MG63 (cell line): ENCODE measurements at places on chromosomes 3 and 15. TPM values are rescaled to one million over a fixed set of nuclear protein-coding genes. Genes with fewer than 3 reads are reported as not detected.

The TMCC1 gene
- 20.8 and 30.2 TPM in 2 replicates for total RNA-seq

The RASGRP1 gene
- total RNA-seq, result not detected in 2 replicates

The SCN11A gene
- not detected in 2 replicates for total RNA-seq

The GOLGA8A gene
- total RNA-seq, result 5.7 and 10.9 TPM in 2 replicates

The FNDC3B gene
- 44.8 and 53.7 TPM in 2 replicates for total RNA-seq

The FETUB gene
- not detected in 2 replicates for total RNA-seq

The RAB7A gene
- total RNA-seq, result 156 and 165 TPM in 2 replicates

The LRRC31 gene
- not detected in 2 replicates for total RNA-seq

The C3orf85 gene
- not detected in 2 replicates for total RNA-seq

GRCh38 chr3:156472684-156473083 lies 82.2 kb downstream of the SSR3 start:
- DNase-seq, result no peak

GRCh38 chr15:48337607-48338006 lies 6.4 kb downstream of the DUT start:
- no peak for DNase-seq

DNA sequence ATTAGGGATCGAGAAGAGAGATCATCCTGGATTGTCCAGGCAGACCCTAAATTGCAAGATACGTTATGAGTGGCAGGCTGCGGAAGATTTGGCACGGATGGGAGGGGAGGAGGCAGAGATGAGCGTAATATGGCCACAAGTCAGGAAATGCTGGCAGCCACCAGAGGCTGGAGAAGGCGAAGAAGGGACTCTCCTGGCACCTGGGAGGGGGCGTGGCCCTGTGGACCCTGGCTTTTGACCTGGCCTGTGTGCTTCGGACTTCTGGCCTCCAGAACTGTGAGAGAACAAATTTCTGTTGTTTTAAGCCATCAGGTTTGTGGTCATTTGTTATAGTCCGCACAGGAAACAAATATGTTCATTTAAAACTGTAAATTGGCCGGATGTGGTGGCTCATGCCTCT lies 31.9 kb upstream of the IGF1R start:
- no peak for DNase-seq

DNA sequence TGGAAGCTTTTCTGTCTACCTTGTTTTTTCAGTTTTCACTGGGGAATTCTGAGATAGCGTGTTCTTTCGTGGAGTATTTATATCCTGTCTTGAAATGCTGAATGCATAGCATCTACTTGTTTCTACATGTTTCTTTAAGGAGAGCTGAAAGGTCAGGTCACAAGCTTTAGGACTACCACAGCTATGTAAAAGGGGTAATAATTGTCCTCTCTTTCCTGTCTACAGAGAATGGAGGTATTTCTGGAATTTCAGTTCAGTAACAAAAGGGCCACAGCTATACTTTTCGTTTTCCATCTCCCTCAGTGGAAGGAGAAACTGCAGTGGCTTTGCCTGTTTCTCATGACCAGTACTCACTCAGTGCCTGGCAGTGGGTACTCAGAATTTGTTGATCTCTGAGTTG lies 4.7 kb downstream of the INAFM2 start:
- DNase-seq, result no peak

- no peak for DNase-seq
Measured at GRCh38 chr3:129360705-129361460, 67.6 kb downstream of the EFCAB12 start.

- DNase-seq, result no peak
Measured at GRCh38 chr15:31104003-31104402, 2.5 kb upstream of the TRPM1 start.

- no peak for DNase-seq
Measured at GRCh38 chr15:37037850-37038715, 62.3 kb downstream of the MEIS2 start.

- DNase-seq, result no peak
Measured at GRCh38 chr3:23550402-23550801, 255.4 kb upstream of the UBE2E1 start.

GRCh38 chr3:171850320-171850959 lies 7.3 kb downstream of the TMEM212 start:
- DNase-seq, result no peak

DNA sequence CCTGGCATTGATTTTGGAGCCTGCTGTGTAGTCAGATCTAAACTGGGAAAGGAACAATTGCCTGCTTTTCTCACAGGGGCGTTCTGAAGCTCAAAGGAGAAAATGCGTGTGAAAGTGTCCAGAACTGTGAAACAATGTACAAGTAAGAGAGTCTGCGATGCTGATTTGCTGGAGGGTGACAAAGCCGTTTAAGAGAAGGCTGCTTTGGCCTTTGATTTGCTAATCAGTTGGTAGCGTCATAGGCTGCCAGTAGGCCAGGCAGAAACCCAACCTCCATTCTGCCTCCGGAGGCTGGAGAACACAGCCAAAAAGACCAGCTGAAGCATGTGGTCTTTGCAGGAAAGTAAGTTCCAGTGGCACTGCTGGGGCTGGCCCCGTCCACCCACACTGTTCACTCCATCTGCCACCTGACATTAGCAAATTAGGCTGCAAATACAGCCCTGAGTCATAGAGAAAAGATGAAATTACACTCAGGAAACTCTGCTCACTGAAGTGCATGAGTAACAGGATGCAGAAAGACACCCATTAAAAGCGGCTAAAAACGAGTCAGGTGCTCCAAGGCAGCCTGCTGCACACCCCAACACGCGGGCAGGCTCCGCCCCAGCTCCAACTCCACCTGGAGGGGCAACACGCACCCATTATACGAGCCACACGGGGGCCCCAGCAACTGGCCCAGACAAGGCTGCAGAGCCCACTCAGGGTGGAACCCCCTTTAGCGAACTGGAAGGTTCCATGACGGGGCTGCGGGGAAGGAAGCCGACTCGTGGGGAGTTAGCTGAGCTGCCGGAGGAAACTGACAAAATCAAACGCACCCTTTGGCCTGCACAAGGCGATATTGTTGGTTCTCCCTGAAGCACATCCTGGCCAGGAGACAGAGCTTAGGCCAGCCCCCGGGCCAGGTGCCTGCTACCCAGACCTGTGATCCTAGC lies 31.6 kb downstream of the ZDHHC19 start:
- peak; percentile 70 for DNase-seq

GRCh38 chr15:100349321-100349695 lies 7.5 kb upstream of the ADAMTS17 start:
- no peak for DNase-seq
